ENCODE measurements at places on chromosomes 12 and 14. TPM values are rescaled to one million over a fixed set of nuclear protein-coding genes. Genes with fewer than 3 reads are reported as not detected.

DNA sequence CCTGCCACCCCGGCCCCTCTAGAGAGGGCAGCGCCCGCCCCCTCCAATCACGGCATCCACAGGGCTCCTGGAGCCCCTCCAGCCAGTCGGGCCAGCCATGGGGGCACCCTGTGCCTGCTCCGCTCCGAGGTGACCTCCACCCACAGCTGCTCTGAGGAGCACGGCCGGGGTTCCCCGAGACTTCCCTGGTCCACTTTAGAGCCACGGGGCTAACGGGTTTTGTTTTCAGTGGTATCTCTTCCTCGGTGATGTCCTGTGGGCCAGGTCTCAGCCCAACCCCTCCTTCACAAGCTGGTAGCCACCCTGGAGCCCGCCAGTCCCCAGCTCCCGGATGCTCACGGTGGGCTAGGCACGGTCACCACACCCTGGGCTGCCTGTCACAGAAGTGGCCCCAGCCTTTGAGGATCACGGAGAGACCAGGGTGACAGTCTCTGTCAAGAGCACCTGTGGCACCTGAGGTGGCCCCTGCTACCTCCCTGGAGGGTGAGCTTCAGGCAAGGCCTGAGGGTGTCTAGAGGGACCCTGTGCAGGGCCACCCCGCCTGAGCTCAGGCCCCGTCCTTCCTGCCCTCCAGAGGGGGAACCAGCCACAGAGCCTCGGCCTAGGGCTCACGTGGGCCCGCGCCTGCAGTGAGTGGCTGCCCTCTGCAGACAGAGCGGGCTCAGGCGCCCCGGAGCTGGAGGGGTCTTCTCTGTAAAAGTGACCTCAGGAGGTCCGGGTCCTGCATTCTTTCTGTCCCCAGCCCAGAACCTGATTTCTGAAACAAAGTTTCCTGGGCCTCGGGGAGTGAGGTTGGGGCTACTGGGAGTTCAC lies 146.0 kb upstream of the C14orf180 start:
- H3K4me1 ChIP-seq = no peaks in the 10 kb centered on the region
- no peaks in the 10 kb centered on the region for H3K27me3 ChIP-seq
- H3K36me3 ChIP-seq = no peaks in the 10 kb centered on the region
- no peak overlapping the region for H3K27ac ChIP-seq
- peak; percentile 30 for DNase-seq

The VPS29 gene
- 132 TPM for total RNA-seq

DNA sequence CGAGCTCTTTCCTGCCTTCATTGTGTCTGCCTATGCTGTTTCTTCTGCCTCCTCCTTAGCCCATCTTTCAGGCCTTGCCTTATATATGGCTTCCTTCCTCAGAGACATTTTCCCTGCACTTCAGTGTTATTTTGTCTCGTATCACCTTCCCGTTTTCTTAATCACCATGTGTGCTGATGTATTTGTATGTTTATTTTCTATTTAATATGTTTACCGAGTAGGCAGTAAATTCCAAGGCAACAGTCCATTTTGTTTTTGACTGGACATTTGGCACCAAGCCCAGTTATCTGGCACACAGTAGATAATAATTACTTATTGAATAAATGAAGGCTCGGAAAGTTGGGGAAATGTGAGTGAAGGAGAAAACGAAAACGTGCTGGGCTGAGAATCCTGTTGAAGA lies 4.6 kb upstream of the POU6F1 start:
- H3K4me1 ChIP-seq = peaks cover 8% of the 10 kb centered on the region
- no peaks in the 10 kb centered on the region for H3K27me3 ChIP-seq
- H3K36me3 ChIP-seq = no peaks in the 10 kb centered on the region
- H3K4me3 ChIP-seq = no peak overlapping the region
- H3K27ac ChIP-seq = no peak overlapping the region

GRCh38 chr12:9647825-9648700 lies 21.4 kb upstream of the CLEC2D start:
- peak overlapping the region; percentile 99 for H3K27ac ChIP-seq
- peaks cover 60% of the 10 kb centered on the region for H3K4me1 ChIP-seq
- no peaks in the 10 kb centered on the region for H3K27me3 ChIP-seq
- peaks cover 57% of the 10 kb centered on the region for H3K36me3 ChIP-seq
- peak; percentile 96 for DNase-seq
- H3K4me3 ChIP-seq = peak overlapping the region; percentile 97

DNA sequence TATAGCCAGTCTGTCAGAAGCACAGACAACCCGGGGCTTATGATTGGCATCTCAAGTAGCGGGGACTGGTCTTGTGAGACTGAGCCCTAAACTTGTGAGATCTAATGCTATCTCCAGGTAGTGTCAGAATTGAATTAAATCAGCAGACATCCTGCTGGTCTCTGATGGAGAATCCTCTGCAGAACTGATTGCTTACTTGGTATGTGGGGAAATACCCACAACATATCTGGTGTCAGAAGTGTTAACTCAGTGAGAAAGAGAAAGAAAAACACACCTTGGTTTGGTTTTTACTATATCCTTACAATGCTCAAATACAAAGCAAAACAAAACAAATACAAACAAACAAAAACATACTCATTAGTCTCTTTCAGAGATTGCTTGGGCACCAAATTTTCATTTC lies 10.0 kb downstream of the SEL1L start:
- H3K4me3 ChIP-seq = no peak overlapping the region
- H3K27me3 ChIP-seq = no peaks in the 10 kb centered on the region
- DNase-seq = no peak
- peaks cover 34% of the 10 kb centered on the region for H3K4me1 ChIP-seq
- H3K36me3 ChIP-seq = peaks cover 40% of the 10 kb centered on the region

DNA sequence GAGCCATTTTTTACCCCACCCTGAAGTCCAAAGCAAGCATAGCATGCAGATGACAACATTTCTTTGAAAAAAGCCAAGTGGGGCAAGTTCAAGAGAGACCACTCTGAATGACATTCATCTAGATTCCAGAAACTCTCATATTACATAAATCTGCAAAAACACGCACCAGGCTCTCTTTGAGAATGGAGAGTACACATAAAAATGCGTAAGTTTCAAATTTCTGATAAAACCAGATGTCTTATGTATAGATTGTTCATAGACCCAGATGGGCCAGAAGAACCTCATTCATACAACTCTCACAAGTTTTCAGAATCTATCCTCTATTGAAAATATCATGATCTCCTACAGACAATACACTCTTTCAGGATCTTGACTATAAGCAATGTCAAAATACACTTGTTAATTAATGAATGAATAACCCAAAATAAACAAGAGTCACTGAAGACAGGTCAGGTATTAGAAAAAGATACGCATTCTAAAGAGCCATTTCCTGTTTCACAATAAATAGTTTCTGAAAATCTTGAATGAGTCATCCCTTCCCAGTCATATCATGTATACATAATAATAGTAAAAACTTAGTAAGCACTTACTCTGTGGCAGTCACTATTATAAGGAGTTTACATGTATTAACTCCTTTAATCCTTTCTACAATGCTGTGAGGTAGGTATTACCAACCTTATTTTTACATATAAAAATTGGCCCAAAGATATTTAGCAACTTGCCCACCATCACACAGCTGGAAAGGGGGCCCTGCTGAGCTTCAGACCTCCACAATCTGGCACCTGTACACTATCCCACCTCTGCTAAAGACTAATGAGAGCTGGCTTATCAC lies 72.0 kb downstream of the PPP2R5E start:
- H3K27ac ChIP-seq = peak overlapping the region; percentile 58
- peak overlapping the region; percentile 45 for H3K4me3 ChIP-seq
- H3K27me3 ChIP-seq = no peaks in the 10 kb centered on the region
- no peak for DNase-seq

- peaks cover 7% of the 10 kb centered on the region for H3K27me3 ChIP-seq
- H3K4me1 ChIP-seq = no peaks in the 10 kb centered on the region
- DNase-seq = no peak
- no peaks in the 10 kb centered on the region for H3K36me3 ChIP-seq
- no peak overlapping the region for H3K4me3 ChIP-seq
- H3K27ac ChIP-seq = no peak overlapping the region
Observed at GRCh38 chr12:124665511-124665910, 98.1 kb upstream of the NCOR2 start.

All from activated naive CD8-positive, alpha-beta T cell treated with anti-CD3 and anti-CD28 coated beads, Interleukin-2, amount 10 ng/mL, durations not matched to agents 7 days and 5 days (primary cell).